ENCODE measurements at places on chromosomes 7 and 10. TPM values are rescaled to one million over a fixed set of nuclear protein-coding genes. Genes with fewer than 3 reads are reported as not detected.
A peak's percentile ranks its signal among the peaks of the same experiment; 100 is the strongest.

GRCh38 chr10:121900443-121901174, 27.2 kb downstream of the ATE1 start:
- peak; percentile 44 for DNase-seq

- peak; percentile 45 for DNase-seq
These were observed 279.7 kb downstream of the ARHGAP12 start for GRCh38 chr10:31648966-31649365.

GRCh38 chr10:78576276-78576675, 492.5 kb upstream of the ZMIZ1 start:
- DNase-seq = no peak

DNA sequence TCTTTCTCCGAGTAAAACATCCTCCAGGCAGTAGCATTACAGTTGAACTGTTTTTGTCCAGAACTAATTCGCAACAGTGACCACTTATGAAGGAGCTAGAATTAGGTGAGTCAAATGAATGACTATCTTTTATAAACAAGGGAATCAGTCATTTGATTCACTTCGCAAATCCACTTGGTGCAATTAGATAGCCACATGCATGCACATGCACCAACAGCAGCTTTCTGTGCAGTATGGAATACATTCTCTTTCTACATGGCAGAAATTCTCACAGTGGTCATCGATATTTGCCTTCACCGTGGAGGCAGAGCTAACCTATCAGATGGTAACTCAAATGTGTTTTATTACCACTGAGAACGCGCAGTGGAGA, 118.8 kb downstream of the CDK6 start:
- peak; percentile 66 for DNase-seq

EBLN1 gene
- not detected for total RNA-seq

DNA sequence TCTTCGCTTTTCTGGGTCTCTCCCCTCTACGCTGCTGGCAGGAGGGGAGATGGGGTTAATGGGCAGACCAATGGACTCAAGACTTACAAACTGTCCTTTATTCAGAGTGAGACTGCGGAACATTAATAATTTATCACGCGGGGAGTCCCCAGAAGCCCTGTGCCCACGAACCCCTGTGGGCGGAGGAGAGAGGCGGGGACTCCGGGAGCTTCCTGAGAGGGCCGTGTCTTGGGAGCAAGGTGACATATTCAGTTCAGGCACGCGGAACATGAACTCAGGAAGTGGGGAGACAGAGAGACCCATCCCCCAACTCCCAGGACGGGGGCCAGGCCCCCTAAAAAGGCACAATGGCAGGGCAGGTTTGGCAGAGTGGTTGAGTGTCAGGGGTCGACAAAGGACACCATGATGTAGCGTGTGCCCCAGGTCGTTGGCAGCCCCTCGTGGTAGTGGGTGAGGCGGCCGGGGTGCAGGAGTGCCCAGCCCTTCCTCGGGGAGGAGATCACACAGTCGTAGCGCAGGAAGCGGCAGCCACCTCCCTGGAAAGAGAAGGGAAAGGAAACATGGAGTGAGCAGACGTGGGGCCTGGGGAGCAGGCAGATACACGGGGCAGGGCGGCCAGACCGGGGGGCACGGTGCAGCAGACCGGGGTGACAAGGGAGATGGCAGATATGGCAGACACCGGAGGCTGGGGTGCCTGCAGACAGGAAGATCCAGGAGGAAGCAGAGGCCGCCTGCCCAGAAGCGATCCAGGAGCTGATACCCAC, 5.2 kb upstream of the MOGAT3 start:
- no peak for DNase-seq

DNA sequence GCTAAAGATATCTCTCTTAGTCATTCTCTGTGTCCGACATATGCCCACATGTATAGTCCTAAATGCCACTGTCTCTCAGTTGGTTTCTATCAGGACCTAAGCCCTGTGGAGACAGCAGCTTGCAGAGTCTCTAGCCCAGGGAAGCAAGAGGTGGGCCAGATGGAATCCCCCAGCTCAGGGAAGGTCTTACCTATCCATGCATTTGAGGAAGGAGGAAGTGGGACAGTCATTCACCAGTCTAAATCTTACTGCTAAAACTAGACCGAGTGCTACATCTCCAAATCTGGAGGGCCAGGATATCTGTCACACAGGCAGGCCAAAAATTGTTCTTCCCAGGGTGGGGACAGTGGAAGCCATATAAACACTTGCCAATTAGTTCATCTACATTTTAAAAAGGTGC, 26.4 kb upstream of the HERPUD2 start:
- DNase-seq = no peak

DNA sequence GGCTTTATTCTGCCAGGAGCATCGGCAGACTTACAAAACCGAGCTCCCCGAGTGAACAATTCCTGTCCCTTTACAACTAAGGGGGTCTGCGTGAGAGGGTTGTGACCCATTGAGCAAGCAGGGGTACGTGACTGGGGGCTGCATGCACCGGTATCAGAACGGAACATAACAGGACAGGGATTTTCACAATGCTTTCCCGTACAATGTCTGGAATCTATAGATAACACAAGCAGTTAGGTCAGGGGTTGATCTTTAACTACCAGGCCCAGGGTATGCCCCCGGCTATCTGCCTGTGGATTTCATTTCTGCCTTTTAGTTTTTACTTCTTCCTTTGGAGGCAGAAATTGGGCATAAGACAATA, 38.1 kb upstream of the GSDME start:
- DNase-seq = no peak
